ENCODE measurements at places on chromosomes 6 and 20. TPM values are rescaled to one million over a fixed set of nuclear protein-coding genes. Genes with fewer than 3 reads are reported as not detected.

TFEB gene
- total RNA-seq: 10.0 TPM

KIAA0408 gene
- 1.4 TPM for total RNA-seq

TMC2 gene
- total RNA-seq: not detected

MUCL3 gene
- total RNA-seq: not detected

SIRPB1 gene
- 0.54 TPM for total RNA-seq

SLC13A3 gene
- total RNA-seq: 0.89 TPM
